CD4-positive, alpha-beta T cell treated with Interleukin-15 for 4 hours (primary cell): ENCODE measurements at places on chromosomes 3 and 15.
A peak's percentile ranks its signal among the peaks of the same experiment; 100 is the strongest.

GRCh38 chr3:7682822-7683229 is 818.8 kb upstream of the LMCD1 start:
- no peak for DNase-seq

- no peak for DNase-seq
Observed at GRCh38 chr15:38130740-38131498, 121.7 kb upstream of the SPRED1 start.

DNA sequence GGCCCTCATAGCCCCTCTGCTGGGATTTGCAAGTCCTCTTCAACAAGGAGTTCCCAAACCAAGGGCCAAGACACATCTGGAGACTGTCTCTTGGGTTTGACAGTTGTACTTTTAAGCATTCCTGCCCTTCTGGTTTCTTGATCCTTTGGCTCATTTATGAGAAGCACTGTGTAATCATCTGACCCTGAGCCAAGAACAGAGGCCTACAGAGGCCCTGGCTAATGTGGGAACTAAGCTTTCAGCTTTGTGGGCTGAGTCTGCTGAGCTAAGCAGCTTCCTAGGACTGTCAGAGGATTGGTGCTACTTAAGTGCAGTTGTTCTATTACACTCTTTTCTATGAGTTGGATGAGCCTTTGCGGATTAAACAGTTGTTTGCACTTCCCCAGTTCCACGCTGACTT is 178.3 kb downstream of the KBTBD8 start:
- DNase-seq, result no peak

GRCh38 chr3:28326458-28326926 is 22.0 kb upstream of the ZCWPW2 start:
- DNase-seq, result peak; percentile 82

DNA sequence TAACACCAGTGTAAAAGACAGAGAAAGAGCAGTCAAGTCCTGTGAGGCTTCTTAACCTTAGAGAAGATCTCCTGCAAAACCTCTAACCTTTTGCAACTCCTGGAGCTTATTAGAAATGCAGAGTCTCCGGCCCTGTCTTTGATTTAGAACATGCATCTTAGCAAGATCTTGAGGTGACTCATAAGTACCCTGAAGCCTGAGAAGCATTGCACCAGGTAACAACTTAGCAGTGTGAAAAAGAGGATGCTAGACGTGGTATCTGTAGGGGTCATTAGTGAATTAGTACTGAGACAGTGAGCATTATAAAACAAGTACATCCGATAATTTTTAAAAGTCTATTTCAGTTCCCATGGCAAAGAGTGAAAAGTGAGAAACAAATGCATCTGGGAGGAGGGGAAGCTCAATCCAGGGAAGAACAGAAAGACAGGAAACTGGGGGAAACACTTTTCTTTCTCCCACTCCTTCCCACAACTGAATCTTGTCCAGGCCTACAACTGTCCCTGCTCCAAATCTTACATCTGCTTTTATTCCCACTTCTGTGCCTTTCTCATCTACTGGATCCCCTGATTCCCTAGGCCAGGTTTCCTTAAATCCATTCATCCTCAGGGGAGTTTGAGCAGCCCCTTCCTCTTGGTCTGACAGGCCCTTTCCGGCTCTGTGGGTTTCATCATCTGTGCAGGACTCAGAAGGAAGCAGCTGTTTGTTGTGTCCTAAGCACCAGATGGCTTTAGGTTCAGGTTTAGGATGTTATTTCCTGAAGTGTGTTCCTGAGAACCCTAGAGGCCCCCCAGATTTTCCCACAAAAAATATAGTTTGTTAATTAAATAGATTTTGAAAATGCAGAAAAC is 128.1 kb upstream of the IL12A start:
- DNase-seq, result no peak

DNA sequence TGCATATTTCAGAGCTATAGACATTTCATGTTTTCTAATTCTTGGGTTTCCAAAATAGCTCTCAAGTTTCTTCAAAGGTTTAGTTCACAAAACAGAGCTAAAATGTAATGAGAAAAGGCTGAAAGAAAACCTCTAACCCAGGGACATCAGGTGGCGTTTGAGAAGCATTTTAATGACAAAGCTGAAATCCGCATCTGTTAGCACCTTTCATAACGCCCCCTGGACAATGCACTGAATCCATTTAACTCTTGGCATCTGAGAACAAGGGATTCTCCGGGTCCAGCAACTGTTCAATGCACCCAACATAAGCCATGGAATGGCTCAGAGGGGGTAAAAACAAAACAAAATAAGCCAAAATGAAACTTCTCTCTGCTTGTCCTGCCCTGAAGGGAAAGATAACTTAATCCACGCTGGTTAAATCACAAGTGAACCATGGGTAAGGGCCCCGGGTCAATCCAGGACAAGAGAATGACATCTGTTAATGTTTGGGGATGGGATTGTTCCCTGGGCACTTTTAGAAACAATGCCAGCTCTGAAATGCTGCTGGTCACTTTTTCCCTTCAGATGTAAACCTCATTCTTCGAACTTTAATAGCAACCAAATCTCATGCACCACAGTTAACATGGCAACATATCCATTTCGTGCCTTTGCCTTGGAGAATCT is 466.2 kb upstream of the ADAMTS9 start:
- DNase-seq, result no peak

- DNase-seq, result no peak
Observed at GRCh38 chr15:79904271-79904670, 7.5 kb upstream of the MTHFS start.

DNA sequence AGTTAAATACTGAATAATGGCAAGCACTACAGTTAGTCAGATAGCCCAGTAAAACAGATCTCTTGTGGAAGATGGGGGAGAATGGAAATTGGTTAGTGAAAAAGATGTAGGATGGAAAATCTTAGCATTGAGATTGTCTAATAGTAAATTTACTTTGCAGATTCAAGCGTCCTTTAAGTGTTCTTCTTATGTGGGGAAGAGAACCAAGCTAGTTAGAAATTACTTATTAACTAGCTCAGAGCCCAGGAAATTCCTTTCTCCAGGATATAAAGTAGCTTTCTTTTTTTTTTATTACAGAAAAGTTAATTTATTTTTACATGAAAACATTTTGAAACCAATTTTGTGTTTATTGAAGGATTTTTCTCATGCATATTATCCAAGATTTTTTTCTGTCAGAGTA is 36.7 kb downstream of the TIPARP start:
- no peak for DNase-seq

DNA sequence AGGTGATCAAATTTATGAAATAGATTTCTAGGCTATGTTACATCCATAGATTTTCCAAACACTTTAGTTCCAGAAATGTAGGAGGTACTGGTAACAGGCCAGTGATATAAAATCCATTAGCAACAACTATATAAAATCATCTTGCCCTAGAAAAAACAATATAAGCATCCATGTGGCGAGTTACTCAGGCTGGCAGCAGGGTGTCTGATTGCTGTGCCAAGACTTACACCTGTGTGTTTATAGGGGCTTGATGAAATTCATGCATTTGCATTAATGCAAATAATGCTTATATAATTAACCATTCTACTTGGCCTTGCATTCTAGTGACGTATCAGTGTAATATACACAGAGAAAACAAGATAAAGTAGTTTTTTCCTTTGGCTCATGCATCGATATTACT is 153.4 kb downstream of the PLCL2 start:
- DNase-seq, result no peak

- no peak for DNase-seq
Observed at GRCh38 chr3:36944012-36944640, 728 bp downstream of the TRANK1 start.

- peak; percentile 17 for DNase-seq
Observed at GRCh38 chr3:48516571-48516970, 12.6 kb upstream of the SHISA5 start.

DNA sequence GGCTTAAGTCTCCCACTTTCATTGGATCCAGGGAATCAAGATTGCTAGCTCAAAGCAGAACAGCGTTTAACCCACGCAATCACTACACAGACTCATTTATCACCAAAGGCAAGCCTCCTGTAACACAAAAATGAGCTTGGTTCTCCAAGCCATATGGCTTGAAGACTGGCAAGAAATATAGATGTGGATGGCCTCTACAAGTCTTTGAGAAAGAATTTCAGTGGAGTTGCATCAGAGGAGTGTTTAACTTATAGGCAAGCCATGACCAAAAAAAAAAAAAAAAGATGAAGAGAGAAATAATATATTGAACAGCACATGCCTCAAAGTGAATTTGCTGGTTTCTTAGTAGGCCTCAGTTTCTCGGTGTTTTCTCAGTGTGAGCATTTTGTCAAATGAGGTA is 27.3 kb downstream of the PDZRN3 start:
- DNase-seq, result no peak

- no peak for DNase-seq
Observed at GRCh38 chr3:63390710-63391230, 112.7 kb downstream of the SYNPR start.

GRCh38 chr3:134543113-134543512 is 57.3 kb downstream of the CEP63 start:
- DNase-seq, result no peak

- no peak for DNase-seq
Observed at GRCh38 chr3:20023623-20024405, 11.8 kb upstream of the PP2D1 start.

DNA sequence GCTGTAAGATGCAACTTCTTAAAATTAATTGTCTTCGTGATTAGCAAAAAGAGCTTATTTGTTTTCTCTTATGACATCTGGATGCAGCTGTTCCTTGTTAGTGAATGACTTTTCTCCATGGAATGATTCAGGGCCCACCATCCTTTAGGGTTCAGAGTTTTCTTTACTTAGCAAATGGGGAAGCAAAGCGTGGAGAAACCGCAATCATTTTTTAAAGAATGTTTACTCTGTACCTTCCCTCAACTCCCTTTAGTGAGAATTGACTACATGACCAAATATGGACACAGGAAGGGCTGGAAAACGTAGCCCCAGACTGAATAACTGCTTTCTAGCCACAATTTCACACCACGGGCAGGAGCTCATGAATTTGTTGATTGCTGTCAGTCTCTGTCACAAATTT is 130.1 kb downstream of the EDEM1 start:
- DNase-seq, result no peak

DNA sequence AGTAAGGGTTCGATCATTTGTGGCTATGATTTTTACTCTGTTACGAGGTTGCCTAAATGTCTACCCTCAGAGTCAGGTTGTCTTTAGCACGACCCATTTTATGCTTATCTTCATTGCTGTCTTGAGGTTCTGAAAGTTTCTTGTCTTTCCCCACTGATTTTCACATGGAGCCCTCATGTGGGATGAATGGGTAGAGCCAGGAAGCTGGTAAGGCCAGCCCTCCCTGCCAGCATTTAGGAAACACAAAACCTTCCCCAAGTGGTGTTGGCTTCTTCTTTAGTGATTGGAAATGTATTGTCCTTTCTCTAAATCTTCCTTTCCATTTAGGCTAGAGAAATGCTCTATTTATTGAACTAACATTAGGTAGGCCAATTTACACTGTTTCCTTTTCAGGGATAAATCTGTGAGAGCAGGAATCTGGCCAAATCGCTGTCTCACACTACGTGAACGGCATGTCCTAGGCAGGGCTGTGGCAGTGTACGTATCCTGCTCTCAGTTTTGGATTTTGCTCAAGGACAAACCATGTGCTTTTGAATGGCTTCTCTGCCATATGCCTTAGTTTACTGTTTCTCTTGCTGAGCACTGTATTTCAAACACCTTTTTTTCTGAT is 43.7 kb downstream of the MYZAP start:
- no peak for DNase-seq

GRCh38 chr3:161072211-161072621 is 32.9 kb downstream of the B3GALNT1 start:
- no peak for DNase-seq

DNA sequence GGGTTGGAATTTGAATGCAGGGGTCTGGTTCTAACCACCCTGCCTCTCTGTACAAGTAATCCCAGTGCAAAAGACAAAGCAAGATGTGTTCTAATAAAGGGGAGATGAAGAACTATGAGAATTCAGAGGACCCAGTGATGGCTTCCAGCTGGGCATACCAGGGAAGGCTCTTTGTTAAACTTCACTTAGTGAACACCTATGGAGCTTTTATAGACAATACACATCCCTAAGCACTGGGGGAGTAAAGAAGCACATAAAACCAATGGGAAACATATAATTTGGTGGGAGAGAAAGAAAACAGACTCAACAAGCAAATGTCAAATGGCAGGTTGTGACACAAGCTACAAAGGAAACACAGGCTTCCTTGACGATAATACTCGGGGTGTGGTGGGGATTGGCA is 47.9 kb upstream of the RNU6-1 start:
- DNase-seq, result no peak

DNA sequence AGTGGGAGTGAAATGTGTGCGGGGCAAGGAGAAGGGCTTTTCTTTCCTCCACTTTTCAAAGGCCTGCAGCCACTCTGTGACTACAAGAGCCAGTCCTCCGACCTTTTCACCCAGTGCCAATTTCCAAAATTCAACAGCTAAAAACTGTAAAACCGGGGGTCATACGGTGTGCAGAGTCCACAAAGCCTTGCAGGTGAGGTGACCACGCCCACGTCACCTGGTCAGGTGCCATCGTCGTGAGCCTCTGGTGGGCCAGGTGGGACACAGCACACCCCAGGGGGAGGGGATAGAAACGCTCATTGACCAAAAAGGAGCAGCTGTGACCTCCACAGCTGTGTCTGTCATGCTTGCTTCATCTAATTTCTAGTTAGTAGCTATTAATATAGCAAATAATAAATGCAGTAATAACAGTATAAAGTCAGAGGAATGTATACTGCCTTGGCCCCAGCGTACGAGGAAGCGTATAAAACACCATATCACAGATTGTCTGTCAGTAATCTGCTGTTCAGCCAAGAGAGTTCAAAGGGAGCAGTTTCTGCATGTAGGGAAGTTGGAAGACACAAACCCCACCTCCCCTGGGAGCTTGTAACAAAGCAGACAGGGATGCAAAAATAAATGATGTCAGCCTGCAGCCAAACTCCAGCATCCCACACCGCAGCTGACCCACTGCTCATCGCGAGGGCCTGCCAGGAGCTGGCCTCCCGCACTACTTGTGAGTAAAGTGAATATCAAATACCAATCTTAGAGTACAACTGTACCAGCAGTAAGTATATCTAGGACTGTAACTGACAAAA is 86.7 kb downstream of the VGLL4 start:
- DNase-seq, result no peak

- no peak for DNase-seq
Observed at GRCh38 chr15:48102167-48102566, 18.6 kb upstream of the SLC24A5 start.

GRCh38 chr15:25408428-25408827 is 30.4 kb downstream of the UBE3A start:
- DNase-seq, result no peak

DNA sequence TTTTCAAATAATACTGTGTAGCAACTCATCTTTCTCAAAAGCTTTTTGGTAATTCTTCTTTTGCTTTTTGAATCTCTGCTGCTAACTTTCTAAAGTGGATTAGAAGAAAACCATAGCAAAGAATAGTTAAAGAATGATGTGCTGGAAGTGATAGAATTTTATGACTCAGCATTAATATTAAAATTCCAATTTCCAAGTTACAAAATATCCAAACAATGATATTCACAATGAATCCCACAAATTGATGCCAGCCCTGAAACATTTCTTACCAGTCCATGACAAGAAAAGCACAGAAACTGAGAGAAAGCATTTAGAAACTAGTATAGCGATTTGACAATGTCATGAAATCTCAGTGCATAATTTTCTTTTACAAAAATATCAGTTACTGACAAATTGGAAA is 482.2 kb downstream of the RBMS3 start:
- no peak for DNase-seq
